ENCODE measurements at places on chromosomes 3 and 15. TPM values are rescaled to one million over a fixed set of nuclear protein-coding genes. Genes with fewer than 3 reads are reported as not detected.

GRCh38 chr3:119819806-119820205 is 37.9 kb downstream of the NR1I2 start:
- DNase-seq: no peak

The EAF1 gene
- total RNA-seq: 15.3 TPM

- no peak for DNase-seq
These were observed 146.5 kb upstream of the MEIS2 start for GRCh38 chr15:37246856-37247255.

DNA sequence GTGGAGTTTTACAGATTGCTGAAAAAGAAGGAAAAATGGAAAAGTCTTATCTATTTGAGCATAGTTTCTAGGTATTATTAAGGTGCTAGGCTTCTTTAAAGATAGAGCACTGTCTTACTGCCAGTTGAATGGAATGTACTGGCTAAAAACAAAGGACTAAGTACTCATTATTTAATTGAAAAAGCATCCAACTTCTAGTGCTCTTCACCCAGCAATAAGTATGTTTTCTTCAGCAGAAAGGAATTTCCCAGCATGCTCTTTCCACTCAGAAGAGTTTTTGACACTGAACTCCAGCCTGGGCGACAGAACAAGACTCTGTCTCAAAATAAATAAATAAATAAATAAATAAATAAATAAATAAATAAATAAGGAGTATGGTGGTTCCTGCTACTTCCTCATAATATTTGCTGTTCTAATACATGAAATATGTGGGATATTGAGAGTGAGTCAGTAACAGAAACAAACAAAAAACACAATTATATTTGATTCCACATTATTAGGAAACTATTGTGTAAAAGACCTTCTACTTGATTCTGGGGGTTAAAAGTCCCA is 70.6 kb downstream of the ATP13A4 start:
- DNase-seq: no peak

GRCh38 chr3:140850210-140850955 is 91.3 kb upstream of the SLC25A36 start:
- DNase-seq: no peak

DNA sequence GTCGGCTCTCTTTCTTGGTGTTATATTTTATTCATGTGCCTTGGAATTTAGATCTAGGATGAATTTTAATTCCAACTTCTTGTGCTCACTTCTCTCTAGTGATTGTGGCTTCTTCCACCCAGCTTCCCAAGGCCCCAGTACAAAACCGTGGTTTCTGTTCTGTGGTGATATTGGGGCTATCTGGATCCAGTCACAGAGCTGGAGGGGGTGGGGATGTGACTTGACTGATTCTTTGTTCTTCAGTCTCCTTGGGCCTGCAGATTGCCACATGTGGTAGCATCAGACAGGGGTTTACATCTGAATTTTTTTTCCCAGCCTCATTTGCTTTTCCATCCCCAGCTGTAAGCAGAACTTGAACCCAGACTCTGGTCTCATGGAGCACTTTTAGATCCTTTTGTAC is 98.5 kb upstream of the ADAMTSL3 start:
- no peak for DNase-seq

DNA sequence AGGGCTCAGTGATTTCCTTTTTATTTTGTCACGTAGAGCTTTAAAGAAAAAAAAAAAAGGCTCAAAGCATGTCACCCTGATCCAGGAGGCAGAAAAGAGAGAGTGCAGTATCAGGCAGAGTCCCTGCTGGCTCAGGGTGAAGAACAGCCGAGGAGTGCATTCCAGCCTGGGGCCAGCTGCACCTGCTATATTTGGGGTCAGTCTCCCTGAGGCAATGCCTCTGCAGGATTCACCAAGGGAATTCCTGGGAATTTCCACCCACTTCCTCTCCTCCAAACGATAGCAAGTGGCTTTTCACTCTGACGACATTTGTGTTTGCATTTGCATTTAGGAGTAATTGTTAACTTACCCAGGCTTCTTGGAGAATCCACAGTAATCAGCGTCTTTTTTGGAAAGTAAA is 202.9 kb upstream of the CTNNB1 start:
- no peak for DNase-seq

DNA sequence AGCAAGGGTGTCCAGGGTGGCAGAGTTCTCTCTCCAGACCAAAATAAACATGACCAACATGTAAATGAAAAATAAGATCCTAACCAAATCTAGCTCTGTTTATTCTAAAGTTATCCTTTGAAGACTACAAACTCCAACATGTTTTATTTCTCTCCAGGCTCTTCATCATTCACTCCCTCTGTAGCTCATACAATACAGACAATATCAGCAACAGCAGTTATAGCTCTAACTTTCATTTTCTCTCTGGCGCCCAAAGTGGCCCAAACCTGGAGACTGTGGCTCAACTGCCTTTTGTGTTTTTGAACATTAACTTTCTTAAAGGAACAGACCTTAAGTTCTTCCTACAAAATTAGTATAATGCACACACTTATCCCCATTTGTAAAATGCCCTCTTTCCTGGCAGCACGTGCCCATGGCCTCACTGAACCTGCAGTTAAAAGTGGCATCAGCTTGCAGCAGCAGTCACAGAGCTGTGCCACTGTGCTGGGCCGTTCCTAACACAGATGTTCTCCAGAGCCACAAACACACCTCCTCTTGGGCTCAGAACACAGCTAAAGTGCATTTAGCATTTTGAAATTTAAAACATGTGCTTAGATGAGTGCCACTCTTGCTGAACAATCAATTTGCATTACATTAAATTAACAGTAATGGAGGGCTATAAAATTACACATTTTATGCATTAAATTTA is 91.9 kb downstream of the RORA start:
- no peak for DNase-seq

GRCh38 chr15:63971427-63971805 is 74.9 kb downstream of the DAPK2 start:
- DNase-seq: peak; percentile 68

The CHRNB4 gene
- total RNA-seq: not detected

DNA sequence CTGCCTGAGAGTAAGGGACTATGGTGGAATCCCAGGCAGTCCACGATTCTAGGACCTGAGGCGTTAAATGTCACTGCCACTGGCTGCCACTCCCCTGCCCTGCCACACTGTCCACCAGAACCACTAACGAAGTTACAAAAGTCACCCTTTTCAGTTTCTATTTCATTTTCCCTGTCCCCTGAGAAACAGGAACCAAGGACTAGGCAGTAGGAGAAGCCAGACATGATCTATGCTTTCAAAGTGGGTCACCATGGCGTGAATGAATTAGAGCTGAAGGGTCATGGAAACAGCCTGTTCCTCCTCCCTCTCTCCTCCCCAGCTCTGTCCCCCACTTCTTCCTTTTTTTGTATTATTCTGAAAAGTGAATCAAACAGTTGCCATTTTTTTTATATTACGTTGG is 9.1 kb upstream of the ADPRH start:
- DNase-seq: no peak

The CX3CR1 gene
- total RNA-seq: 1.9 TPM

DNA sequence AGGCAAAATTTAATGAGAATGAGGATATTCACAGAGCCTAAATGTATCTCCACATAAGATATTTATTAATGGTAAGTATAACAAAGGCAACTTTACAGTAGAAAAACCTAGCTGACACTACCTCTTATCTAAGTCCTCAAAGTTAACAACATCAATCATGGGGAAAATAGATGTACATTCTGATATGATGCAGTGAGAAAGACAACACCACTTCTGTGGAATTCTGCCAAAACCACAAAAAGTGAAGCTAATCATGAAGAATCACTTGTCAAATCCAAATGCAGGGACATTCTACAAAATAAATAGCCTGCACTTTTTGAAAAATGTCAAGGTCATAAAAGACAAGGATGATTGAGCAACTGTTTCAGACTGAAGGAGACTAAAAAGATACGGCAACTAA is 27.5 kb upstream of the EOMES start:
- DNase-seq: no peak

DNA sequence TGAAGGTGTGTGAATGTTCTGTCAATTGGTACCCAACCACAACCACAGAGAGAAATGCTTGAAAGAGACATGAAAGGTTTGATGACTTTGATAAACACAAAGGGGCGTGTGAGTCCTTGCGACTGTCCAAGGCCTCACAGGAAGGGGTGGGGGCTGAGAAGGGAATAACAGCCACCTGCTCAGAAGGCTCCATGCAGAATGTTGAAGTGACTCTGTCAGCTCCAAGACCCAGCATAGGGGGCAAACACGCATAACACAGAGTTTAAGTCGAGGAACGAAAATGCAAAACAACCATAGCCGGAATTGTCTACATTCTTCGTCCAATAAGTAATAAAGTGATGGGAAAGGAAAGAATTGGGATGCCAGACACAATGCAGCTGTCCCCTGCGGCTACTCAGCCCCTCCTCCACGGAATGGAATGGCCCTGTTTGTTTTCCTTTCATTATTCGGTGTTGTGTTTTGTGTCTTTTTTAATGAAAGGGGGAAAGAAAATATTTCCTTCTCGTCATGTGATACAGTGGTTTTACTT is 19.9 kb downstream of the TMEM212 start:
- no peak for DNase-seq

DNA sequence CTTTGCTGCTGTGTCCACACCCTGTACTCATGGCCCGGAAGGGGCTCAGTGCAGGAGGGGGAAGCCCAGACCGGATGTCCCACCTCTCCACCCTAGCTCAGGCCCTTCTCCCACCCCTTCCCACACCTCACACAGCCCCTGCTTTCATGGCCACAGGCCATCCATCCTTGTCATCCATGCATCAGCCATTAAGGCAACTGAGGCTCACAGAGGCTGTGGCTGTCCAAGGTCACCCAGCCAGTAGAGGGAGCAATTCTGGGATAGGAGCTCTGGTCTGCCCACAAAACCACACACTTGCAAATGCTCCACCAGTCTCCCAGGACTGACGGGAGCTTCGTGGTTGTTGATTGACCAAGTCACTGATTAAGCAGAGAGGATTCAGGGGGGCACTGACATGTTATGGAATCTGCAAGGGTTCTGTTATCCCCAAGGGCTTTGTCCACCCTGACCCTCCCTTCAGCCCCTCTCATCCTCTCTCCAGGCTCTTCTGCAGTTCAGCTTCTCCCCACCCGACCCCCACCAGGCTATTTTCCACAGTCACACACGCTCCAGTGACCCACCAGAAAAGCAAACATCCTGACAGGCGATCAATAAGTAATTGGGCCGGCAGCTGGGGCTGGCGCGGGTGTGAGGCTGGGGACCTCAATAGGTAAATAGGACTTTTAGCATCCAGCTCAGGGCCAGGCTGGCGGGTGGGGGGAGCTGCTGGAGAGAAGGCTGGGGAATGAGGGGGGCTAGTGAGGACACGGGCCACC is 15.1 kb downstream of the LINGO1 start:
- DNase-seq: no peak

GRCh38 chr3:152327203-152327602 is 58.5 kb downstream of the MBNL1 start:
- DNase-seq: no peak

DNA sequence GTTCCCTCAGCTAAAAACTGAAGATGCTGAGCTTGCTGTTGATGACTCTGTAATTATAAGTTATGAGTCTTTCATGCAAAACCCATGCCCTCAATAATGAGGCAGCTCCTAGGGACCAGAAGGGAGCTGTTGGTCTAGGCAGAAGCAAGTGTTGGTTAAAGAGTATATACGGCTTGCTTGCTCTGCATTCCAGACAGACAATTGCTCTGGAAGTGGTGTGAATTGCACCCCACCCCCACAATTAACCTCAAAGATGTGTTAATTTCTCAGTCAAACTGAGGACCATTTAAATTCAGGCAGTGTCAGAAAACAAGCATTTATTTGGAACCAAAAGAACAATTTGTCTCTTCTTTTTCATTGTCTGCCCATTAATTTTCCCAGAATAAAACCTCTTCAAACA is 163.5 kb upstream of the EOMES start:
- no peak for DNase-seq

The PEX5L gene
- not detected for total RNA-seq

- DNase-seq: no peak
These were observed 213.3 kb downstream of the SLC9A9 start for GRCh38 chr3:143634991-143635390.

DNA sequence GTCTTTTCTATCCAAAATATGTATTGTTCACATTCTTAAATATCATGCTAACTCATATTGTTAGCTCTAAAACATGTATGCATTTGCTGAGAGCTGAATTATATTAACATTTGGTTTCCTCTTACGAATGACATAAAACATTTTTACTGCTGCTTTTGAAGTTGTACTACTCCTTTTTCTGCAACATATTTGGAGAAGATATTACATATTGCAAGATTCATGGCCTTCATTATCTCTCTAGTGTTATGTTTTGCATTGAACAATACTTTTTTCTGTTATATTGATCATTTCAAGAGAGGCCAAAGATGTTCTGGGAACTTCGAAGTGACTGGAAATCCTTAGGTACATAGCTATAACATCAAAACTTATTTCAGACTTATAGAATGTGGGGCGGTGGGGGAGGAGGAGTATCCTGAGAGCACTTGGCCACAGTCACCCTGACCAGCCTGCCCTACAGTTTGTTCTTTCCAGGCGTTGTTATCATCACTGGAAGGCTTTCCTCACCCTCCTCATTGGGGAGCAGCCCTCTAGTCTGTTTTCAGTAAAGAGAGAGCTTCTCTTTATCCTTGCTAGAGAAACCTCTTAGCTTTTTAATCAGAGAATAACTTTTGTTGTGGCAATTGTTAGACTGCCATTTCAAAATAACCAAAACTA is 868.6 kb downstream of the OTOL1 start:
- DNase-seq: no peak

The ACTRT3 gene
- total RNA-seq: 2.4 TPM

- DNase-seq: no peak
These were observed 543.6 kb downstream of the AGBL1 start for GRCh38 chr15:86623236-86623635.

DNA sequence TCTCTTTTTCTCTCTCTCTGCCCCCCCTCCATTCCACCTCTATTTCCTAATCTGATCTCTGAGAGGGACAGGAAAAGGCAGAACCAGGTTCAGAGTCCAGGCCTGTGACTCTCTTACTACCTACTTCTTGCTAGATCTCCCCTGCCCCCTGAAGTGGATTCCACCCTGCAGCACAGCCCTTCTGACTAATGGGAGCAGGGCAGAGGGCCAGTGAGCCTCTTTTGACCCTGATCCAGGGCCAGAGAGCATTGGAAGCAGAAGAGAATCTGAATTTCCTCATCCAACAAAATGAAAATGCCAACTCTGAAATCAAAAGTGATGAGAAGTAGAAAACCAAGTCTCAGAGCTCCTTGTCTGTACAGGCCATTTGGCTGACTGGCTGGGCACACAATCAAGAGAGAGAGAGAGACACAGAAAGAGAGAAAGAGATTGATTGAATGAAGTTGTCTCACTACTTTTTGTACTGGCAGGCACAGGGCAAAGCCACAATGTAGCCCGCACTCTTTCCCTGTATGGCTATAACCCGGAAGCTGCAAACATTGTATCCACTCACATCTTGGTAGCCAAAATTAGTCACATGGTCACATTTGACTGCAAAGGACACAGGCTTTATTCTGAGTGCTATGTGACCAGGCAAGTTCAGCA is 31.6 kb upstream of the GLCE start:
- peak; percentile 85 for DNase-seq

All from posterior vena cava (tissue), 2 donors.